ENCODE measurements at places on chromosomes 2 and 18. TPM values are rescaled to one million over a fixed set of nuclear protein-coding genes. Genes with fewer than 3 reads are reported as not detected.
A peak's percentile ranks its signal among the peaks of the same experiment; 100 is the strongest.

- DNase-seq, result no peak
Observed at GRCh38 chr2:2641541-2642410, 310.7 kb upstream of the MYT1L start.

GRCh38 chr18:33107511-33107910 lies 333.0 kb downstream of the CCDC178 start:
- no peak for DNase-seq

Gene DNAH7
- total RNA-seq, result 0.36 TPM

Gene CYBRD1
- total RNA-seq, result 103 TPM

Gene EFR3B
- total RNA-seq, result 0.90 TPM

DNA sequence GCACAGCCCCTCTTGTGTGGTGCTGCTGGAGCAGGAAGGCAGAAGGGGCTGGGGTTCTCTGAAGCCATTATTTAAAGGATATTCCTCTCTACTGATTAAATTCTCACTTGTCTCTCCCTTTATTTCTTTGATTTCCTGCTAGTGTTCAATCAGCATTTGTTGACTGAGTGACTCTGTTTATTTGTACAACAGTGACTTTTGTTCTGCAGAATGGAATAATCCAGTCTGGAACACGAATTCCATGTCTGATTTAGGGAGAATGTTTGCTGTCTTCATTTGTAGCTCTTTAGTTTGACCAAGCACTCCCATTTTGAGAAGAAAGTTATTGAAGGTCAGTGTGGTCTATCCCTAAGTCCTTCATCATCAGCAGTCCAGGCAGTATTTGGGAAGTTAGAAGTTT lies 141.2 kb downstream of the SETBP1 start:
- DNase-seq, result no peak

Gene RAB17
- total RNA-seq, result not detected

Gene SLC23A3
- 0.18 TPM for total RNA-seq

GRCh38 chr2:75416420-75417342 lies 144.1 kb downstream of the EVA1A start:
- DNase-seq, result no peak

DNA sequence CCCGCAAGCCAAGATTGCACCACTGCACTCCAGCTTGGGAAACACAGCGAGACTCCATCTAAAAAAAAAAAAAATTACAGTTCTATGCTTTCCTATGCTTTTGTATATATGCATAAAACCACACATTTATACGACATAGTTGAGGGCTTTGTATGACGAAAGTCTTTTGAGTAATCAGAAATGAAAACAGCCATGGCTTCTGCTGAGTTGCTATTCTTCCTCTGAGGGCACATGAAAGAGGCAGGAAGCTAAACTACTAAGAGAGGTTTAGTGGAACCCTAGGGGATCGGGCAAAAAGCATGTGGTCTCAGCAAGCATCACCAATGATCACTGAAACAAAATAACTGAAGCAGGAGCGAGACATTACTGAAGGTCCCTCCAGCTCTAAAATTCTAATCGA lies 99.6 kb downstream of the ZAP70 start:
- peak; percentile 21 for DNase-seq

DNA sequence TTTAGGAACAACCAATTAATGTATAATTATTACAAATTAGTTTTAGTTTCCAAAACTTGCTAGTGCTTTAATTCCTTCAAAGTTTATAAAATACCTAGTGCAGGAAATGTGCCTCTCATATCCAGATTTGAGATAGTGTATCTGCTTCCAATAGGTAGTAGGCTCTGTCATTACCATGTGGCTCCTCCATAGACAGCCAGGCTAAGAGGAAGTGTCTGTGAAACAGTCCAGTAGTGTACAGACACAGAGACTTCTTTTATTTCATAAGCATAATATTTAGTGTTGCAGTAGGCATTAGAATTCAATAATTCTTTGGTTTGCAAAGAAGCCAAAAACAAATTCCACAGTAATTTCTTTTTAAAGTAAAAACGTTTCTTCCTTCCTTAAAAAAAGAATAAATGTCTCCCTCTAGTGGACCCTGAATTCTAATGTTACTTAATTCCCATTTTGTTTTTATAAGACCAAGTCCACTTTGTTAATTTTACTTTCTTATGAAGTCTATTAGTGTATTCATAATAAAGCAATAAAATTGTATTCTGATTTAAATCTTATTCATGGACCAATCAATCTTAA lies 101.2 kb downstream of the NEB start:
- peak; percentile 22 for DNase-seq

DNA sequence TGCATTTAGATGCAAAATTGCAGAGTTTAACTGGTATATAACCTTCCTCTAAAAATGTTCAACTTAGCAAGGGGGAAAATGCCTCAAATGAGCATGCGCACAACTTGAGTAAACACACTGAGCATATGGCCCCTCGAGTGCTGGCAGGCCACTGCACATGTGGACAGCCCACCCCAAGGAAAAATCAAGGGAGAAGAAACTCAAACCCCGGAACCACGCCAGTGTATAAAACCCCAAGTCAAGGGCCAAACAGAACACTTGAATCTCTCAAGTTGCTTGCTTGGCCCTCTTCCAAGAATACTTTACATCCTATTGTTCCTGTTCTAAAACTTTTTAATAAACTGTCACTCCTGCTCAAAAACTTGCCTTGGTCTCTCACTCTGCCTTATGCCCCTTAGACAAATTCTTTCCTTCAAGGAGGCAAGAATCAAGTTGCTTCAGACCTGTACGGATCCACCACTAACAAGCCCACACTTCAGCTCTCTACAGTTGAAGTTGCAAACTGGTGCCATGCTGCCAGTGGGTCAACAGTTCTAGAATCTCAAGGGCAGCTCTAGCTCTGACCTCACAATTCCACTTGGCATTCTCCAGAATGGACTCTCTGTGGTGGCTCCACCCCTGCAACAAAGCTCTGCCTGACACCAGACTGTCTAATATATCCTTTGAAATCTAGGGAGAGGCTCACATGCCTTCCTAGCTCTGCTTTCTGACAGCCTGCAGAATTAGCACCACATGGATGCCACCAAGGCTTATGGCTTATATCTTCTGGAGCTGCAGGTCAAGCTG lies 38.9 kb downstream of the HIBCH start:
- no peak for DNase-seq

GRCh38 chr2:150644298-150645067 lies 157.0 kb upstream of the RND3 start:
- DNase-seq, result peak; percentile 85

Gene RAB6C
- not detected for total RNA-seq

Gene SOCS6
- 53.9 TPM for total RNA-seq

DNA sequence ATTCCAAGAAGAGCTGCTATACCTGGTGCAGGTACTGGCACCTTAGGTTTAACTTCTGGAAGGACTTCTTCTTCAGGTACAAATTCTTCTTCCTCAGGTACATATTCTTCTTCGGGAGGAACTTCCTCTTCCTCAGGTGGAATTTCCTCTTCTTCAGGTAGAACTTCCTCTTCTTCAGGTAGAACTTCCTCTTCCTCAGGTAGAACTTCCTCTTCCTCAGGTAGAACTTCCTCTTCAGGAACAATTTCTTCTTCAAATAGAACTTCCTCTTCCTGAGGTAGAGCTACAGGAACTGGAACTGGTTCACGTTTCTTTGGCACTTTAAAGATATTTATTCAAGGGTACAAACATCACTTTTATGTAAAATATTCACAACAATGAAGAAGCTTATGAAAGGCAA lies 129.6 kb downstream of the TTN start:
- DNase-seq, result no peak

DNA sequence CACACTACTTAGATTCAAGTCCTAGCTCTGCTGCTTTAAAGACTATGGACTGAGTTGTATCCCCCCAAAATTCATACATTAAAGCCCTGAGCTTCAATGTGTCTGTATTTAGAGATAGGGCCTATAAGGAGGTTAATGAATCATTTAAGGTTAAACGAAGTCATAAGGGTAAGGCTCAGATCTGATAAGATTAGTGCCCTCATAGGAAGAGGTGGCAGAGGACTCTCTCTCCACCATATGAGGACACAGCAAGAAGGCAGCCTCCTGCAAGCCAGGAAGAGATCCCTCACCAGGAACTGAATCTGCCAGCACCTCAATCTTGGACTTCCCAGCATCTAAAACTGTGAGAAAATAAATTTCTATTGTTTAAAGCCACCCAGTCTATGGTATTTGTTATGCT lies 3.1 kb upstream of the CYTIP start:
- no peak for DNase-seq

Data from IMR-90 (cell line).